ENCODE measurements at places on chromosomes 11 and 22.

- DNase-seq, result no peak
Observed at GRCh38 chr11:42234451-42234951, 775.0 kb upstream of the LRRC4C start.

DNA sequence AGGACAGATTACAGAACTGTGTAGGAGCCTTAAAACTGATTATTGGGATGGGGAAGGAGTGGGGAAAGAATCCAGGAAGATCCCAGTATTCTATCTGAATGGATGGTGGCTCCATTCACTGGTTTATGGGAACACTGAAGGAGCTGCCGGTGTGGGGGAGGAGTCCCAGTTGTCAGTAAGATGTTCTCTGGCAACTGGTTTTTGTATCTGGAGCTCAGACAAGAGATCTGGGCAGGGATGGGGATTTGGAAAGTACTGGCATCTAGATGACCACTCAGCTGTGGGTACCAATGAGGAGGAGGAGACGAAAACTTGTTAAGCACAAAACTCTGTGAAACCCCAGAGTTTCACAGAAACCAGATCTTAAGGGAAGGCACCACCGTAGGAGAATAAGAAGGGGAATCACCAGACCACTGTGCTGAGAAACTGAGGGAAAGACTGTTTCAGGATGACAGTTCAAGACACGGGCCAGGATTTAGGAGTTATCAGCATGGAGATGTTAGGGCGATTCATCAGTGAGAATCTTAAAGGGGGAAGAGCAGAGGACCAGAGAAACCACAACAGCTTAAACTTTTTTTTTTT is 28.1 kb downstream of the LDLRAD3 start:
- DNase-seq, result no peak

DNA sequence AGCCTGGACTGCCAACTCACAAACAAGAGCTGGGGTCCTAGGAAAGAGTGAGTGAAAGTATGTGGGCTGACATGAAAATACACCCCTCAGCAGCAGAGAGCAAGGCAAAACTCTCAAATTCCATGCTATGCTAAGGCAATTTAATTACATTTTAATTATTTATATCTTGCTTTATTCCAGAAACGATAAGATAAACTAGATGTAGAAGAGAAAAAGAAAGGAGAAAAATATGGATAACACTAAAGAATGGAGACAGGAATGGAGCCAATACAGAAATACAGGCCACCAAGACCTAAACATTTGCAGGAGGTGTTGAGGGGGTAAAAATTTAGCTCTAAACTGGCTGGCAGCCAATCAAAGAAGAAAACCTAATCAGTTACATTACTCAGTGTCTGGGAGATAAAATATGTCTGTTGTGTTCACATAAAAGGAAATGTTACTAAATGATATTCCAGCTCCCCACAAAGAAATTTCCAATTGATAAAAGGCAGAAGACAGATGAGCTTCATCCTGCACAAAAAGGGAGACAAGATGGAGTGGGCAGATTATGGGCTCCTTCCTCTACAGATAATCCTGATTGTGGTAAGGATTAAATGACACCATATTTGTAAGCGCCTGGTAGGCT is 223.5 kb upstream of the BLID start:
- no peak for DNase-seq

GRCh38 chr11:122368796-122369195 is 252.8 kb upstream of the BLID start:
- no peak for DNase-seq

- no peak for DNase-seq
Observed at GRCh38 chr11:112195951-112196351, 20.6 kb downstream of the BCO2 start.

GRCh38 chr11:79101656-79102055 is 339.2 kb downstream of the TENM4 start:
- no peak for DNase-seq

- DNase-seq, result no peak
Observed at GRCh38 chr22:48902983-48903650, 924.6 kb downstream of the BRD1 start.

GRCh38 chr11:64306876-64307622 is 1.7 kb downstream of the ESRRA start:
- no peak for DNase-seq

DNA sequence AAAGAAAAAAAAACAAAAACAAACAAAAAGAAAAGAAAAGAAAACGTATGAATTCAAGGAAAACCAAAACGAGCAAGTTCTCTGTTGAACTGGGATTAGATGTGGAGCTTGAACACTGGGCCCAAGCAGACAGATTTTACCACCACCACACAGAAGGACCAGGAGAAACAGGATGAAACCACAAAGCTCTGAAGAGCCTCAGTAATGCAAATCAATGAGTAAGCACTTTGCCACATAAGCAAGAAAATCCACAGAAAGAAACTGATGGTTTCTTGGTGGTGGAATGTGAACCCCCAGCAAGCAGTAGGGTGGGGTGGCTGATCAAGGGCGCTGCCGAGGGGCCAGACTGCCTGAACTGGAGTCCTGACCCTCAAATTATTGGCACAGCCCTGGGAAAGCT is 50.9 kb upstream of the NFRKB start:
- no peak for DNase-seq

- DNase-seq, result no peak
Observed at GRCh38 chr11:19868281-19868821, 155.7 kb downstream of the NAV2 start.

- peak; percentile 38 for DNase-seq
Observed at GRCh38 chr11:95788921-95789505, 569 bp downstream of the FAM76B start.

- no peak for DNase-seq
Observed at GRCh38 chr11:69138265-69138664, 17.5 kb upstream of the SMIM38 start.
